T-helper 17 cell (primary cell): ENCODE measurements at places on chromosomes 7 and 10.

DNA sequence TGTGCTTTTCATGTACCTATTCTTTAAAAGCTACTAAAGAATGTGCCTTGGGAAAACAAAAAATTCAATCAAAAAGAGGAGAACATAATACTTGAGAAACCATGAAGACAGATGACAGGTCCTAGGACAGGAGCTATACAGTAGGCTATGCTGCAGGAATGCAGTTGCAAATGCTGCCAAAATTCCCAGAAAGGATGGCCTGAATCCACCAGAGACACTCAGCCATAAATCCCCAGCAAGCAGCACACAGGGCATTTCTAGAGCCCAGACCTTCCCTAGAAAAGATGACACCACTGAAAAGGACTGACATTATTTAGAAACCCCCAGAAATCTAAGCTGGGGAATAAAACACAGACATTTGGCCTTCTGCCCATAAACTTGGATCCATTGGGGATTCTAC, 237.3 kb downstream of the C7orf25 start:
- H3K27me3 ChIP-seq, result peaks cover 4% of the 10 kb centered on the region
- no peak overlapping the region for H3K27ac ChIP-seq
- no peaks in the 10 kb centered on the region for H3K36me3 ChIP-seq
- H3K4me3 ChIP-seq, result no peak overlapping the region
- H3K4me1 ChIP-seq, result no peaks in the 10 kb centered on the region

- DNase-seq, result no peak
- H3K4me3 ChIP-seq, result no peak overlapping the region
- H3K36me3 ChIP-seq, result no peaks in the 10 kb centered on the region
- H3K27me3 ChIP-seq, result no peaks in the 10 kb centered on the region
- no peaks in the 10 kb centered on the region for H3K4me1 ChIP-seq
- no peak overlapping the region for H3K27ac ChIP-seq
These were observed 839.9 kb upstream of the LRRTM3 start for GRCh38 chr10:66085906-66086305.

- H3K27me3 ChIP-seq, result peaks cover 17% of the 10 kb centered on the region
- H3K4me3 ChIP-seq, result no peak overlapping the region
These were observed 115.9 kb downstream of the RAPGEF5 start for GRCh38 chr7:22240904-22241571.

DNA sequence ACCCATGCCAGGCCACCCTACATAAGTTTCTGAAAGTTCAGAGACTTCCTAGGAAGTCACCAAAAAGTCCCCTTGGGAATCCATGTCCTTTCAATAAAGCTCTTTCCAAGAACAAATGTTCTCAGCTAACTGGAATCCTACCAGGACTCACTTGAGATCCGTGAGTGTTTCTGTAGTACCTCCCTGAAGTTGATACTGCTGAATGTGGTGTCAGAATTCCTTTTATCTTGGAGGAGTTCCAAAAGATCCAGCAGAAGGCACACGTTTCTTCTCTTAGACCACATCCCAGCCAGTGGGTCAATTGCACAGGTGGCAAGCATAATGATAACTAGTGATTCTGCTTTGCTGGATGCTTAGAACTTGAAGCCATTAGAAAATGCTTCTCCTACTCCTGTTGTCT, 689.7 kb upstream of the IGFBP3 start:
- H3K4me1 ChIP-seq, result peaks cover 3% of the 10 kb centered on the region
- no peak for DNase-seq
- H3K27me3 ChIP-seq, result no peaks in the 10 kb centered on the region
- H3K36me3 ChIP-seq, result no peaks in the 10 kb centered on the region
- no peak overlapping the region for H3K27ac ChIP-seq

GRCh38 chr10:103598654-103599115, 105.2 kb downstream of the NEURL1 start:
- DNase-seq, result no peak
- H3K27ac ChIP-seq, result peak overlapping the region; percentile 29
- H3K4me1 ChIP-seq, result peaks cover 9% of the 10 kb centered on the region
- H3K27me3 ChIP-seq, result no peaks in the 10 kb centered on the region
- H3K36me3 ChIP-seq, result peaks cover 2% of the 10 kb centered on the region

DNA sequence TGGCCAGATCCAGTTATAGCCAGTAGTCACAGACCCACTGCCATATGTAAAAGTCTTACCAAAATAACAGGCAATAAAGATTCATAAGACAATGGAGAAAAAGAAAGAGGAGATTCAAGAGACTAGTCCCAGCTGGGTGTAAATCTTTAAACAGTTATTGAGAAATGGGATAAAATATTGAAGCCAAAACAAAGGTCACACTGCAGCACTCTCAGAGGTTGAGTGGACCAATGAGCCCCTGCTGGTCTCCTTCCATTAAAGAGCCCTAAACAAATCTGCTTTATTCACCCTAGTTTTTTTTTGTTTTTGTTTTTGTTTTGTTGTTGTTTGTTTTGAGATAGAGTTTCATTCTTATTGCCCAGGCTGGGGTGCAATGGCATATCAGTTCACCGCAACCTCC, 98.8 kb downstream of the JMJD1C start:
- H3K36me3 ChIP-seq, result peaks cover 2% of the 10 kb centered on the region
- no peaks in the 10 kb centered on the region for H3K27me3 ChIP-seq
- no peak overlapping the region for H3K4me3 ChIP-seq

- DNase-seq, result no peak
- H3K27ac ChIP-seq, result no peak overlapping the region
- peaks cover 12% of the 10 kb centered on the region for H3K36me3 ChIP-seq
- peaks cover 18% of the 10 kb centered on the region for H3K4me1 ChIP-seq
- H3K4me3 ChIP-seq, result no peak overlapping the region
- no peaks in the 10 kb centered on the region for H3K27me3 ChIP-seq
These were observed 79.2 kb downstream of the NRF1 start for GRCh38 chr7:129690701-129691100.
